G401 (cell line): ENCODE measurements at places on chromosomes 1 and 21.

- no peak for DNase-seq
Observed at GRCh38 chr1:7478809-7479499, 292.1 kb upstream of the VAMP3 start.

DNA sequence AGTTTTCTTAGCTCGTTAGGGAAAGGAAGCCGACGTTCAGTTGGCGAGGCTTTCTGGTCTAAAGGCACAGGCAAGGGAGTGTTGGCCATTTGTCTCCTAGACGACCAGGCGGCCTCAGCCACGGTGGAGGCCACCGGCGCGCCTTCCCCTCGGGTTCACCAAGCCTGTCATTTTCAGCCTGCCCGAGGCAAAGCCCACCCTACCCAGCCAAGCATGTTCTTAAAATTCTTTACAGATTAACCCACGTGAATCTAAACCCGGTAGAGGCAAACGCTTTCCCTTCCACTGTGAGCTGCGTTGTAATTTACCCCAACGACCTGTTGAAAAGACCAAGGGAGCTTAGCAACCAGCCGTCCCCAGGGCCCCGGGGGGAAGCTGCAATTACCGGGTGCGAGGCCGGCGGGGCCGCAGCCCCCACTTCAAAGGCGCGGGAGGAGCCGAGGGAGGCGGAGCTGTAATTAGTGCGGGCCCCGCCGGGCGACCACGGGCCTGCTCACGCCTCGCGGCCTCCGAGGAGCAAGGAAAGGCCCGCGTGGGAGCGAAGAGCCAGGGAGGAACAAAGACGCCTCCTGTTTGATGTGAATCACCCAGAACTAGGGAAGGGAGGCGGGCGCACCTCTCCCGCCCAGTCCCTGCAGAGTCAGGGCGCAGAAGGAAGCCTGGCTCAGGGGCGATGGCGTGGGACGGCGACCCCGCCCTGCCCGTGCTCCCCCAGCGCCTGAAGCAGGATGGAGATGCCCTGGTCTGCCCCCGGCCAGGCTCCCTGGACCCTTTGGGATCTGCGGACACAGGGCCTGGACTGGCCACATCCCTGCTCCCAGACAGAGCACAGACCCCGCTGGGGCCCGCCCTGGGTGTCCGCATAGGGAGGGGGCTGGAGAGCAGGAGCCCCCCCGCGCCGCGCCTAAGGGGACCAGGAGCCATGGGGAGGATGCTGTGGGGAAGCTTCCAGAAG, 12.1 kb upstream of the TSPEAR start:
- no peak for DNase-seq

- DNase-seq = peak; percentile 18
Observed at GRCh38 chr1:41661428-41662060, 177.1 kb upstream of the EDN2 start.

- no peak for DNase-seq
Observed at GRCh38 chr1:47555306-47555705, 117.5 kb downstream of the FOXD2 start.

- DNase-seq = no peak
Observed at GRCh38 chr1:209929751-209930150, 8.3 kb upstream of the SYT14 start.

DNA sequence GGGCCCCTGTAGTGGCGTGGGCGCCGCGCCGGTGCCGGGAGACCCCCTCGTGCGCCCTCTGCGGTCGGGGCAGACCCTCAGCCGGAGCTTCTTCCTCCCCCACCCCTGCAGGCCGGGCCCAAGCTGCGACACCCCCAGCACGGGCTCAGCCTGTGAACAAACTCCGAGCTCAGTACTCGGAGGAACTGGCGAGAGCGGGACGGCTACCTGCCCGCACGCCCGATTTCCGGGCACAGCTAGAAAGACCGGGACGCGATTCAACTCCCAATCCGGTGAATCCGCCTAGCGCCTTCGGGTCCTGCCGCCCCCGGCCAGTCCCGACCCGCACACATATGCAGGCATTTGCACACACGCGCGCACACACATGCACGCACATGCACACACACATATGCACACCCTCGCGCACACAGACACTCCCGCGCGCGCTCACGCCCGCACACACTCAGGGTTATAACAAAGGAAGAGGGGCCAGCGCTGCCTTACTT, 580 bp upstream of the BLACAT1 start:
- peak; percentile 63 for DNase-seq

DNA sequence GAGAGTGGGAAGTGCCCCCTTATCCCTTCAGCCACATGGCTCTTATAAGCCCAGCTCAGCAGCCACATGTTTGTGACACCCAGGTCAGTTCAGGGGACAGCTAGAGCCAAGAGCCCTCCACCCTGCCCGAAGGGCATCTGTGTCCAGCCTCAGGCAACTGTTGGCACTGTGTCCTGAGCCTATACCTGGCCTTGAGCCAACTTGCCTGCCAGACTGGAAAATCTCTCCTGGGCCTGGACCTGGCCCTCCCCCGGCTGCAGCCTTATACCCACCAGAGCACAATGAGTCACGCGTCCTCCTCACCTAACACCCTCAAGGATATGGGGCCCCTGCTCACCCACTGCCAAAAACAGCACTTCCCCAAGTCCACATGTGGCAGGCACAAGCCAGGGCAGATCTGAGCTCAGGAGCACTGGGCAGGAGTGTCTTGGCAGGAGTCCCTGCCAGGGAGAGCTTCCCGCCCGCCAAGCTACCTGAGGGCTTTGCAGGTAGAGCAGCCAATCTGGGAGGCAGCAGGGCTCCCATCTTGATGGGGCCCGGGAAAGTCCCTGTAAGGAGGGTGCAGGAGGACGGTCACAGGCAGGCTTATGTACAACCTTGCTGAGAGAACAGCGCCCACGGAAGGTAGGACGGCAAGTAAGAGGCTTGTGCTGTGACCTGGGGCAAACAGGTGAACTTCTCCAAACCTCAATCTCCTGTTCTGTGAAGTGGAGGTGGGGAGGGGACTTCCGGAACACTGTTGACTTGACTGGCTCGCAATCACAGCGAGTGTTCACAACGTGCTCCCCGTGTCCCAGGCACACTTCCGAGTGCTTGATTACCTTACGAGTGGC, 19.8 kb upstream of the HSPG2 start:
- no peak for DNase-seq

- DNase-seq = no peak
Observed at GRCh38 chr1:222054416-222054815, 312.5 kb upstream of the DUSP10 start.
